ENCODE measurements at places on chromosomes 1 and 21.

- no peak for DNase-seq
These were observed 12.3 kb downstream of the BTBD19 start for GRCh38 chr1:44820328-44821239.

GRCh38 chr1:45640293-45640692, 16.4 kb upstream of the CCDC17 start:
- DNase-seq, result no peak

- DNase-seq, result no peak
These were observed 149.9 kb upstream of the RGS18 start for GRCh38 chr1:192008281-192008825.

GRCh38 chr1:234683861-234684632, 74.1 kb upstream of the IRF2BP2 start:
- peak; percentile 80 for DNase-seq

- no peak for DNase-seq
These were observed 35.0 kb downstream of the USP24 start for GRCh38 chr1:55180075-55180670.

GRCh38 chr1:22500471-22500870, 48.8 kb downstream of the ZBTB40 start:
- peak; percentile 1 for DNase-seq

GRCh38 chr1:37480581-37481288, 6.4 kb downstream of the ZC3H12A start:
- DNase-seq, result no peak

GRCh38 chr1:161200421-161200991, 1.7 kb upstream of the ADAMTS4 start:
- DNase-seq, result no peak

- DNase-seq, result no peak
These were observed 46.7 kb downstream of the CAPZB start for GRCh38 chr1:19438516-19439195.

DNA sequence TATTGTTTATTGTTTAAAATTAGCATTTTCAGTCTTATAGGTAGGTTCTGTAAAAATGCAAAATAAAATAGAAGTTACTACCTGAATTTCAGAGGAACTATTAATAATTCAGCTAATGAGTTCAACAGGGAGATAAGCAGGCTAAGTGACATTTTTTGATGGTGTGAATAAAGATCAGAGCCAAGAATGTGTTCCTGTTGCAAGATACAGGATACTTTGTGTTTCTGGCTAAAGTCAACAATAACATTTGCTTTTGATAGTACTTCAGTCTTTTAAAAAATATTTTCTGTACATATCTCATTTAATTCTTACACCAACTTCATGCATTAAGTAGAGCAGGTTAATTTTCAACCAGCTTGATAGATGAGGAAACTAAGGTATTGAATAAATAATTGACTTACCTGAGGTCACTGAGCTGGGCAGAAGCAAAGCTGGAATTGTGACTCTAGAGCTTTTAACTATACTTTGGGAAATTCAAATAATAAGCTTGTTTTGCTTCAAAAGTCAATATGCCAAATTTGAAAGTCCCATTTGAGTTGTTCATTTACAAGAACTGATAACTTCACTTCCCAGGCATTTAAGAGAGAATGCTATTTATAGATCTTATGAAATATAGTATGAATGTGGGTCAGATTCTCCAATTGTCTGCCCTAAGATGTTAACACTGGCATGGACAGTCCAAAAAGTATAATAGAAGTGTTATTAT, 6.0 kb downstream of the GORAB start:
- DNase-seq, result no peak

DNA sequence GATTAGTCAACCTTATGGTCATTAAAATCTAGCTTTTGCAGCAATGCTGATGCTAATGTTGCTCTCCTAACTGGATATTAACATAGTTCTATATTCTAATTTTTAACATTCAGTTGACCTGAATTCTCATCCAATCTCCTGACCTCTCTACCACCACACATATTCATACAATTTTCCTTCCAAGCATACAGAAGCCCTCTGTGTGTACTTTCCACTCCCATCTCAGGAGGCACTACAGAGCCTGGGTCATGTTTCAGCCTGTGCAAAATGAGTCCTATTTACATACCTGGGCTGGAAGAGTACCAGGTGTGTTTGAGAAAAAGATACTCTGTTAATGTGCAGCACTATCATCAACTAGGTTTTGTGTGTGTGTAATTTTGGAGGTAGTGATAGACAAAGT, 486.3 kb downstream of the NEGR1 start:
- no peak for DNase-seq

DNA sequence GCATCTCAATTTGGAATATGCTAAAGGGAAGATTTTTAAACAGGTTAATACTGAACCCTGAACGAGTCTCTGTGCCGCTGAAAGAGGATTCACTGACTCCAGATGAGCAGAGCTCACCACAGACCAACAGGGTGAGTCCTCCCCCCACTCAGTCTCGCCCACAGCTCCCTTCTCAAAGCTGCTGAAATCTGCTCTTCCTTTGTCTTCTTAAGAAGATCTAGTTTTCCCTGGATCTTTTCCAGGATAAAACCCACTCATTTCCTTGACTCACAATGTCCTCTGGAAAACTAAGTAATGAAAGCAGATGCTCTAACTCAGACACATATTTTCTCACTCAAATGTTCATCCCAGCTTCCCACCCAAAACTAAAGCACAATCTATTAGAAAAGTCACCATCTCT, 447.0 kb upstream of the PKN2 start:
- no peak for DNase-seq

DNA sequence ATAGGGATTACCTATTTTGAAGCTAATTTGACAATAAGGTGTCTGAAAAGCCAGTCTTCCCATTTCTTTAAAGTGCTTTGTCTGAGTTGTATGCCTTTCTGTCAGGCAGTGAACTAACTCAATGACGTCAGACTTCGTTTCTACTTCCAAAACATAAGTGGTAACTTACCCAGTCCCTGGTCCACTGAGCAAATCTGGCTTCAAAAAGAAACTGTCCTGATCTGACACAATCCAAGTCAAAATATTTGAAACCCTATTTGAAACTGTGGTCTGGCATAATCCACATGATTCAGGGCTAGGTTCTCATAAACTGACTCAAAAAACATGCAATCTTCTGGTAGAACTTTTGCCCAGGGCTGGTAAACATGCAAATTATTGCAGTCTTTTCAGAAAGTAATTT, 34.0 kb downstream of the DIRAS3 start:
- DNase-seq, result no peak

GRCh38 chr1:17466359-17466758, 26.9 kb upstream of the RCC2 start:
- no peak for DNase-seq

- no peak for DNase-seq
These were observed 1.6 kb upstream of the ROR1 start for GRCh38 chr1:63772201-63772600.

- DNase-seq, result peak; percentile 54
These were observed 110.5 kb downstream of the HHAT start for GRCh38 chr1:210438928-210439841.

- no peak for DNase-seq
These were observed 71.2 kb upstream of the HOOK1 start for GRCh38 chr1:59743324-59744091.

Measured in LoVo (cell line).